ENCODE measurements at places on chromosomes 6 and 20.

GRCh38 chr6:106056060-106056745 is 29.9 kb upstream of the PRDM1 start:
- H3K4me1 ChIP-seq, result no peaks in the 10 kb centered on the region
- no peaks in the 10 kb centered on the region for H3K36me3 ChIP-seq
- H3K4me3 ChIP-seq, result no peak overlapping the region
- peaks cover 7% of the 10 kb centered on the region for H3K27me3 ChIP-seq
- H3K27ac ChIP-seq, result no peak overlapping the region

DNA sequence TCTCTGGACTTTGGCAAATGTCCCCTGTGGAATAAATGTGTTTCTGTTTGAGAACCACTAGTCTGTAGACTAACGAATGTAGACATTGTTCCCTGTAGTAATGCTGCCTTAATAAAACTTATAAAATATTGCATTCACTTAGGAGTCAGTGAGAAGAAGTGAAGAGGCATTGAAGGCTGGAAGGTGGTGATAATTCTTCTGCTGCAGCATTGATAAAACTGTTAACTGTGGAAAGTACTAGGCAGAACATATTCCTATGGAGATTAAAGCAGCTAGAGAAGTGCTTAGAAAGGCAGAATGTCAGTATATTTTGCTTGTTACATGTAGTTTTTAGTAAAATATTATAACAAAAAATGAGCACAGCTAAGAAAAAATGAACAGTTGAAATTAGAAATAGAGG is 4.8 kb downstream of the PGK2 start:
- H3K27me3 ChIP-seq, result no peaks in the 10 kb centered on the region
- no peaks in the 10 kb centered on the region for H3K4me1 ChIP-seq
- DNase-seq, result no peak
- H3K27ac ChIP-seq, result no peak overlapping the region
- no peaks in the 10 kb centered on the region for H3K36me3 ChIP-seq

DNA sequence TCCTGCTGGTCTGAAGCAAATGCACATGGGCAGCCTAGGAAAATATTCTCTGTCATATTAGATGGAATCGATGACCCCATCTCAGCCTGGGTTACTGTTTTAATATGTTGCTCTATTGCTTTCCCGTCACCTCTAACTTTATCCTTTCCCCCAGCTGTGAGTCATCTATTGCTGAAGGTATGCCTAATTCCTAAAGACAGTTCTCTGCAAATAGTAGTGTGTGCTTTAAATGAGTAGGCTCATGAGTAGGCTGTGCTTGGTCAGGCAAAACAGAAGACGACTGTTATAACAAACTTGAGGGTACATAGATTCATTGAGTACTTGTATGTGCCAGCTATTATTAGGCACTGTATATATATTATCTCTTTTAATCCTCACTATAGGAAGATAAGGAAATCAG is 47.2 kb downstream of the CTNNBL1 start:
- no peak overlapping the region for H3K4me3 ChIP-seq
- no peaks in the 10 kb centered on the region for H3K27me3 ChIP-seq
- peaks cover 42% of the 10 kb centered on the region for H3K36me3 ChIP-seq
- H3K4me1 ChIP-seq, result peaks cover 19% of the 10 kb centered on the region
- H3K27ac ChIP-seq, result no peak overlapping the region

- no peak overlapping the region for H3K27ac ChIP-seq
- H3K27me3 ChIP-seq, result peaks cover 6% of the 10 kb centered on the region
- H3K4me3 ChIP-seq, result no peak overlapping the region
- no peaks in the 10 kb centered on the region for H3K36me3 ChIP-seq
These were observed 28.8 kb downstream of the PTPRT start for GRCh38 chr20:43160941-43161340.

DNA sequence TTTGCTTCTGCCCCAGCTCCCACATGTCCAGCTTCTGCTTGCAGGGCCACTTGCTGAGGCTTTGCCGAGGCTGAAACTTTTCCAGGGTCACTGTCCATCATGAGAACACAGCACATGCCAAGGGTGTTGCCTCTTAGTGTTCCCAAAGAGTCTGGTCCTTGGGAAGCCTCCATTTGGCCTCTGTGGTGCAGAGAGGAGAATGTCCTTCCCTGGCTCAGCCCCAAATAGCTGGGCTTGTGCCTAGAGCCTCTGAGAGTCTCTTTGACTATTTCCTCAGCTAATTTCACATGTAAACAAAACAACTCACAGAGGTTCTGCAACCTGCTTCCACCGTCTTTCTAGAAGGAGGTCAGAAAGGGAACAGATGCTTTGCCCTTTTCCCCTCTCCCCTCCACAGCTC is 40.4 kb upstream of the RAB23 start:
- H3K4me3 ChIP-seq, result no peak overlapping the region
- H3K4me1 ChIP-seq, result no peaks in the 10 kb centered on the region
- DNase-seq, result no peak
- H3K27me3 ChIP-seq, result peaks cover 27% of the 10 kb centered on the region
- no peaks in the 10 kb centered on the region for H3K36me3 ChIP-seq

DNA sequence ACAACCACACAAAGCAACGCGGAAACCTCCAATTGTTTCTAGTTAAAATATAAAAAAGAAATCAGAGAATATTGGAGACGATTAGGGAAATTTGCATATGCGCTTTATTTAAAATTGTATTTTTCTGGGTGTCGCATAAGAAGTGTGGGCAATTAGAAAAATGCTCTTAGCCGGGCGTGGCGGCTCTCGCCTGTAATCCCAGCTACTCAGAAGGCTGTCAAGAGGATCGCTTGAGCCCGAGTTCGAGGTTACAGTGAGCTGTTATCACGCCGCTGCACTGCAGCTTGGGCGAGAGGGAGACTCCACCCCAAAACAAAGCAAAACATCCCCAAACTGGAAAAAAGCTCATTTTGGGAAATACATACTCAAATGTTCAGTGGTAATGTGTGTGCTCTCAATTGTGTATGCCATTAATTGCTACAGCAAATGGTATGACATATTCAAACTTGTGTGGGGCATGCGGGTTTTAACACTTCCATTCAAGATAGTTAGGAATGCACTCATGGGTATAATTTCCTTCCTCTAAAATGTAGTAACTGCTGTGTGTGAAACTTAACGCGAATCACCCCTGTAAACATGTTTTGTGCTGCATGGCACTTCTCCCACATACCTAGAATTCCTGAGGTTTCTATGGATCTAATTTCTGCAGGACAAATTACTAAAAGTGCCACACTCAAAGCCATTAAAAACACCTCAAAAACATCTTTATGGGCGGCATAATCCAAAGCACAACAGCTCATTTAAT is 54.7 kb upstream of the HFE start:
- peak overlapping the region; percentile 95 for H3K27ac ChIP-seq
- peaks cover 41% of the 10 kb centered on the region for H3K4me1 ChIP-seq
- H3K27me3 ChIP-seq, result no peaks in the 10 kb centered on the region
- H3K36me3 ChIP-seq, result peaks cover 5% of the 10 kb centered on the region
- peak overlapping the region; percentile 88 for H3K4me3 ChIP-seq

DNA sequence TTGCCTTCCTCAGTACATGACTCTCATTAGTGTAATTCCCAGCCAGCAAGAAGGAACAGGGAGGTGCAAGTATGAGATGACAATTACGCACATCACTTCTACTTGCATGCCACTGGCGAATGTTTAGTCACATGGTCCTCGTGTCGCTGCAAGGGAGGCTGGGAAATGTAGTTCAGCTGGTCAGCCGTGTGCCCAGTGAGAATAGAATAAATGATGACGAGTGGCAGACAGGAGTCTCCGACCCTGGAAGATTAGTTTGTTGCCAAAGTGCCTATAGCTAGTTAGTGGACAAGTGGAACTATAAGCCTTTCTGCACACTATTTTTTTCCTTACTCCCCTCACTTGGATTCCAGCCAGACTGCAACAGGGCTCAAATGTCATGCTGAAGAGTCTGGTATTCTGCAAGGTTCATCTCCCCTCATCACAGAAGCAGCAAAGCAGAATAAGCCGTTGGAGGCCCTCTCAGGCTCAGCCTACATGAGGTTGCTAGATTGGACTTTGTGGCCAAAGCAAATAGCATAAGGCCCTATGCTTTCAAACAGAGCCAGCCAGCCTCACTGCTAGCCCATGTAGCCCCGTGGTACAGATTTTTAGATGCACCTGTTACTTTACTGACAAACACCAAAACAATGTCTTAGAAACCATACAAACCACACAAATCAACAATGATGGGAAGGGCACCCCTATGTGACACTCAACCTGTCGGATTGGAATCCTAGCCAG is 9.7 kb downstream of the LINC00237 start:
- no peak overlapping the region for H3K4me3 ChIP-seq
- DNase-seq, result no peak
- H3K27me3 ChIP-seq, result peaks cover 68% of the 10 kb centered on the region
- peaks cover 3% of the 10 kb centered on the region for H3K36me3 ChIP-seq

DNA sequence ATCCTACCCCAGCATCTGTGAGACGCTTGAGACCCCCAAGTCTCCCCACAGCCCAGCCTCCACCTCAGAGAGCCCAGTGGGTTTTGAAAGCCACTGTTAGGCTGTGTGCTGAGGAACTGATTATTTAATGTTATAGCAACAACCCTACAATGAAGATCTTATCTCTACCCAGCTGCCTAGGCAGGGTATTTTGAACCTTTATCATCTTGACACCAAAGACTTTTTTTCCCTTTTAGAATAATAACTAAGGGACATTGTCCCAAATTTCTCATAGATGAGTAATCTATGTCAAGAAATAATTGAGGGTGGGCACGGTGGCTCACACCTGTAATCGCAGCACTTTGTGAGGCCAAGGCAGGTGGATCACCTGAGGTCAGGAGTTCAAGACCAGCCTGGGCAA is 26.2 kb downstream of the HM13 start:
- H3K36me3 ChIP-seq, result peaks cover 64% of the 10 kb centered on the region
- H3K4me1 ChIP-seq, result peaks cover 23% of the 10 kb centered on the region
- DNase-seq, result no peak
- H3K4me3 ChIP-seq, result no peak overlapping the region

DNA sequence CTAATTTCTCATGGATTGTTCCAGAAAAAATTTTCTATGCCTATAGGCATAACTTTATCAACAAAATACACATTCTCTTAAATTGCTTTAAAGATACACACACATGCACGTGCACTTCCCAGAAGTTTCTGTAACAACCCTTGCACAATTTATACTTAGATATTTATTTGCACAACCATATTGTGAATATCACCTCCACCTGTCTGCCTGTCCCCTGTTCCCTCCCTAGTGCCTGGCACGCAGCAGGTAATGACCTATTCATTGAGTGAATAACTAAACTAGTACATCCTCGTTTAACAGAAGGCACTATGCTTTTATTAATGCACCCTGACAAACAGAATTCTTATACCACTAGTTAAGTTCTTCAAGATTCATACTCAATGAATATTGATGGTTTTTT is 198.9 kb downstream of the BCAS1 start:
- H3K36me3 ChIP-seq, result no peaks in the 10 kb centered on the region
- H3K4me1 ChIP-seq, result peaks cover 41% of the 10 kb centered on the region
- H3K4me3 ChIP-seq, result no peak overlapping the region

- no peak for DNase-seq
- H3K4me3 ChIP-seq, result no peak overlapping the region
- no peak overlapping the region for H3K27ac ChIP-seq
- H3K36me3 ChIP-seq, result no peaks in the 10 kb centered on the region
- H3K4me1 ChIP-seq, result no peaks in the 10 kb centered on the region
- peaks cover 26% of the 10 kb centered on the region for H3K27me3 ChIP-seq
These were observed 219.1 kb downstream of the MYLK4 start for GRCh38 chr6:2531426-2532215.

DNA sequence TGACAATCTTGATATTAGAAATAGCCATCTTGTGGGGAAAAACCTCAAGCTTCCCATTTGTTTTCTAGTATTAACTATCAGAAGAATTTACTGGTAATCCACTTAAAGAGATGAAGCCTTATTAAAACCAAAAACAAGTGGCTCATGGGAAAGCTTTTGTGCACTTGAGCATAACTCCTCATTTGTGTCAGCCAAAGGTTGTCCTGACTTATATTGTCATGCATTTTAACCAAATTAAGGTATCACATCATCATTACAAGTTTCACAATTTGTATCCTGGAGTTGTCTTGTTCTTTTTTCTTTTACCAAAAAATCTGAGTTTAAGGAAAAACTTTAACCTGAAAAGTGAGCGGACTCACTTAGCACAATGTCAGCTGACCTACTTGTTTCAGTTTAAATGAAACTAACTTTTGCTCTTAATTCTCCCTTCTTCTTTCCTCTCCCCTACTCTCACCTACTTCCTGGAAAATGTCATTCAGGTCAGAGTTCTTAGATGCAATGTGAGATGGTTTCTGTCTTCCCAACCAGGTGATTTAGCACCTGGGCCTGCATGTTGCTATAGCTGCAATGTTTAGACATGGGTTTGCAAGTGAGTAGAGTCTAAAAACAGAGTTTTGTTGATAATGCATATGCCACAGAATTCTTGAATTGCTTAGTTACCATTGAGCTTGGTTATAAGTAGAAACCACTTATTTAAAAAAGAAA is 82.8 kb downstream of the TNFAIP3 start:
- H3K27ac ChIP-seq, result peak overlapping the region; percentile 4
- peak overlapping the region; percentile 60 for H3K4me3 ChIP-seq
- peaks cover 38% of the 10 kb centered on the region for H3K4me1 ChIP-seq
- no peak for DNase-seq

DNA sequence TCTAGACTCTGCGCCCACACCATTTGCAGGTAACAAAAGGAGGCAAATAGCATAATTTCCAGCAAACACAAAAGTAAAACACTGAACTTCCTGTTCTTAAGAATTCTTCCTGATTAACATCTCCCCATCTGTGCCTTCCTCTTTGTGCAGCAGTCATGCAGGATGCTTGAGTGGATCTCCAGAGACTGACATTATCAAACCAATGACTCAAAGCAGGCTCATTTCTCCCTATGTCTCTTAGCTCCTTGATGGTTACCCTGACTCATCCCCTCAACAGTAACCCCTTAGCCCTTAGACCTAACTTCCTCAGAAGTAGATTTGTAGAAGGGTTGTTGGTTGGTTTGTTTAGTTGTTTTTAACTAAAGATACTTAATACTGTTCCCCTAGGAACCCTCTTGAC is 137.0 kb upstream of the RIN2 start:
- no peak overlapping the region for H3K4me3 ChIP-seq
- peaks cover 30% of the 10 kb centered on the region for H3K27me3 ChIP-seq
- H3K4me1 ChIP-seq, result peaks cover 10% of the 10 kb centered on the region
- H3K27ac ChIP-seq, result no peak overlapping the region

- H3K27ac ChIP-seq, result peak overlapping the region; percentile 94
- DNase-seq, result peak; percentile 68
- no peaks in the 10 kb centered on the region for H3K27me3 ChIP-seq
- peaks cover 48% of the 10 kb centered on the region for H3K36me3 ChIP-seq
- peak overlapping the region; percentile 39 for H3K4me3 ChIP-seq
These were observed 57.7 kb downstream of the PPP1R16B start for GRCh38 chr20:38863024-38863851.

- H3K27me3 ChIP-seq, result no peaks in the 10 kb centered on the region
- DNase-seq, result no peak
- H3K27ac ChIP-seq, result no peak overlapping the region
These were observed 235.5 kb downstream of the SAMD5 start for GRCh38 chr6:147744012-147744411.

GRCh38 chr20:54184904-54185626 is 11.3 kb upstream of the CYP24A1 start:
- no peak overlapping the region for H3K27ac ChIP-seq
- DNase-seq, result no peak
- peaks cover 40% of the 10 kb centered on the region for H3K27me3 ChIP-seq
- H3K36me3 ChIP-seq, result no peaks in the 10 kb centered on the region
- no peaks in the 10 kb centered on the region for H3K4me1 ChIP-seq

Measured in stimulated activated naive B cell treated with anti-CD40 and anti-IgM and Interleukin-4, amounts not matched to agents 10 μg/mL and 1 μg/mL and 100 μg/mL, for 72 hours (primary cell).